Hepatic stellate cell (primary cell): ENCODE measurements at places on chromosomes 4 and X.

- no peak for DNase-seq
These were observed 1507.1 kb downstream of the C4orf33 start for GRCh38 chr4:130603043-130603442.

DNA sequence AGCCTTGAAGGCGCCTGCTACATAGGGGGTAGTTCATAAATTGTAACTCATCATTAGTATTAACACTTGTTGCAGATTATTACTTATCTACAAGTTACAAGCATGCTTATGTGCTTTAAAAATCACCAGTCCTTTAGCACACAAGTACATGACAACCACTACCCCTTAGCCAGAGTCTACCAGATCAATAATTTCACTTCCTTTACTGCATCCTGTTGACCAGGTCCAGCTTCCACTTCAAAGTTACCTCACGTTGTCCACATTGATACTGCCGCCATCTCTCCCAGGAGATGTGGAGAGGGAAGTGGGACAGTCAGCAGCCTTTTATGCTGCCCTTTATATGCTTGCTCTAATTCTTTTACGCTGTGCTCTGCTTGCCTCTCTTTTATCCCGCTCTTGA is 231.3 kb upstream of the CXXC4 start:
- no peak for DNase-seq

DNA sequence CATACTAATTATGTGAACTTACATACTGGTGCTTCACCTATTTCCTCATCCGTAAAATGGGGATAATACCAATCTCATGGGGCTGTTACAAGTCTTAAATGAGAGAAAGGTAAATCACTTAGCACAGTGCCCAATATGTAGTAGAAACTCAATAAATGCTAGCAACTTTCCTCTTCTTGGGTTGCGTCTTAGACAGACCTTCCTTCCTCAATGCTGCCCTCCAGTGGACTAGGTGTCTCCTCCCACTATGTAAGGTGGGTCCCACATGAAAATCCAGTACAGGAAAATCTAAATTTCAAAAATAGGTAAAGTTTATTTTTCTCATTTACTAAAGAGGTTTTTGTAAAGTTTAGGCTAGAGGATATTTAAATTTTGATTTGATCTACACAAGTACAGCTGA is 20.6 kb downstream of the ZDHHC9 start:
- no peak for DNase-seq

- DNase-seq = no peak
These were observed 583.5 kb upstream of the FAT1 start for GRCh38 chr4:187307131-187307530.

DNA sequence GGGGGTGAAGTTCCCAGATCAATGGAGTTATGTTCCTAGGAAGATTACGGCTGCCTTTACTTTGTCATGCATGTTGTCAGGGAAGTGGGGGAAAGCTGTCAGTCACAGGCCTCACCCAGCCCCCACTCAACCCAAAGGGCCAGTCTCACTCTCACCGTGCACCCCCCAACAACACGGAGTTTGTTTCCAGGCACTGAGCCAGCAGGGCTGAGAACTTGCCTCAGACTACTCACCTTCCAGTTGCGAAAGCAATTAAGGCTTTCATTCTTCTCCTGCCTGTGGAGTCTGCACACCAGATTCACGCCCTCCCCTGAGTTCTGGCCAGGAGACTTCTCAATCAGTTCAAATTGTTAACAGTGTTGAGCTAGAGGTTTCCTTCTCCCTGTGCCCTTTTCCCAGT is 114.3 kb downstream of the SH3BGRL start:
- DNase-seq = no peak

GRCh38 chrX:87005183-87005582 is 512.4 kb upstream of the KLHL4 start:
- DNase-seq = no peak

GRCh38 chr4:189376901-189377300 is 563.8 kb upstream of the FRG1 start:
- no peak for DNase-seq

DNA sequence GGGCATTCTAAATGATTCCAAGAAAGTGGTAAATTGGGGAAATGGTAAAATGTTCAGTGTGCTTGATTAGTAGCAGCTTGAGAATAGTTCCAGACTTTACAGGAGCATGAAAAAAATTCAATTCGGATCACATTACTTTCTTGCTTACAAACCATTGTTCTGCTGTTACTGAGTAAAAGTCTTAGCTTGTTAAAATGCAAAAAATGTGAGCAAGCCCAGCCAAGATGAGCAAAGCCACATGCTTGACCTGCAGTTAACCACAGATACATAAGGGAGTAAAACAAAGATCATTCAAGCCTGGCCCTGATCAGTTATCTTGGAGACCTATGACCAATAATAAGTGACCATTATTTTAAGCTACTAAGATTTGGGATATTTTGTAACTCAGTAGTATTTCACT is 562.9 kb upstream of the MAGEB2 start:
- DNase-seq = no peak

GRCh38 chr4:79250887-79251286 is 75.0 kb downstream of the NAA11 start:
- no peak for DNase-seq

- no peak for DNase-seq
These were observed 89.3 kb downstream of the SH2D1A start for GRCh38 chrX:124435616-124436015.

DNA sequence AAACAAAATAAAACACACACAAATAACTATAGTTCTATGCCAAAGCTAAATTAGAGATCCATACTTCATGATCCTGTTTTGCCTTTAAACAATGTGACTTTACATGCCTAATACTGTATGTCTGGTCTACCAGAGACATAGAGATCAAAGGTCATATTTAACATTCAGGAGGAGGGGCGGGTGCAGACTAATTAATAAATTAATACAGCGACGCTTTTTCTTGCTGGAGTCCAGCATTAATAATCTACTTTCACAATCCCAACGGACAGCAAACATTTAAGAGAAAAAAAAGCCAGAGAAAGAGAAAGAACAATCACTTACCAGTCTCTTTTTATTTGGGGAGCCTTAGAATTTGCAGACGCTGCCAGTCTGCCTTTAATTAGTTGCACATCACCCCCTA is 509 bp downstream of the CXXC4 start:
- DNase-seq = no peak

- no peak for DNase-seq
These were observed 1740.5 kb upstream of the AGA start for GRCh38 chr4:179182741-179183140.

GRCh38 chr4:108702960-108703359 is 52.6 kb downstream of the OSTC start:
- DNase-seq = no peak

GRCh38 chr4:76673362-76673761 is 224.6 kb downstream of the SOWAHB start:
- DNase-seq = no peak

- no peak for DNase-seq
These were observed 55.3 kb upstream of the MSANTD1 start for GRCh38 chr4:3193531-3194203.

- no peak for DNase-seq
These were observed 1311.6 kb downstream of the RAPGEF2 start for GRCh38 chr4:160414496-160414895.
